IgD-negative memory B cell (primary cell): ENCODE measurements at places on chromosomes 2 and 18. TPM values are rescaled to one million over a fixed set of nuclear protein-coding genes. Genes with fewer than 3 reads are reported as not detected.

MLPH gene
- polyA plus RNA-seq: not detected

SCN9A gene
- polyA plus RNA-seq: not detected

PSMA8 gene
- 4.1 TPM for polyA plus RNA-seq

CHRNG gene
- not detected for polyA plus RNA-seq

GCA gene
- 52.4 TPM for polyA plus RNA-seq

CCDC148 gene
- not detected for polyA plus RNA-seq

ING5 gene
- 34.0 TPM for polyA plus RNA-seq

ALPI gene
- not detected for polyA plus RNA-seq

NT5DC4 gene
- not detected for polyA plus RNA-seq

RALB gene
- 81.7 TPM for polyA plus RNA-seq

LOXHD1 gene
- not detected for polyA plus RNA-seq

CFAP221 gene
- not detected for polyA plus RNA-seq

PNPT1 gene
- polyA plus RNA-seq: 20.6 TPM
